ENCODE measurements at places on chromosomes 4 and X.
A peak's percentile ranks its signal among the peaks of the same experiment; 100 is the strongest.

- no peak for DNase-seq
Observed at GRCh38 chr4:140686796-140687195, 69.4 kb downstream of the TBC1D9 start.

GRCh38 chr4:153434190-153434589 lies 32.0 kb upstream of the TMEM131L start:
- DNase-seq = no peak

DNA sequence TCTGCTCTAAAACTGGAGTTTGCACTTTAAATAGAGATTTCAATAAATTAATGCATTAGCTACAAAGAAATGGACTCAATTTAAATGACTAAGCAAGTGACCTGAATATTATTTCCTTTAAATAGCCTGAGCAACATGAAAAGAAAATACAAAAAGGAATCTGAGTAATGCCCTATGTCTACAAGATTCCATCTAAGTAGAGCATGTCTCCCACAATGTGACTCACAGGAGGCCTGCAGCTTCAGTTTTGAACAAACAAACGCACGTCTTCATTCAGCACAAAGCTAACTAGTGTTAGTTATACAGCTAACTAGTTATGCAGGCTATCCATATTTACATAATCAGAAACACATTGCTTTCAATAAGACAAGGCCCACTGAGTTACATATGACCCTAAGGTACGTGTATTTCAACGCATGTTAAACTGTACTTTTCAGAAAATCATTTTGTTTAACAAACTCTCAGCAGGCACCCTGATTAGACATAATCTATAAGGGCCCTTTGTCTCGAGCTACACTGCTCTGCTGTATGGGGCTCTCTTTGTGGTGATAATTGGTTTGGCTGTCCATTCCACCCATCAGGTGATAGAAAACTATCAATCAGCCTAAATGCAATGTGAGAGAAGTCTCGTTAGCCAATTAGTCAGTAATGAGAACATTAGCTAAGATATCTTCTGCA lies 116.5 kb downstream of the MAML3 start:
- no peak for DNase-seq

GRCh38 chr4:150117094-150117493 lies 38.8 kb downstream of the DCLK2 start:
- DNase-seq = no peak

- DNase-seq = no peak
Observed at GRCh38 chrX:54397113-54397512, 39.3 kb upstream of the WNK3 start.

GRCh38 chrX:130592204-130592603 lies 190.4 kb downstream of the RBMX2 start:
- no peak for DNase-seq

DNA sequence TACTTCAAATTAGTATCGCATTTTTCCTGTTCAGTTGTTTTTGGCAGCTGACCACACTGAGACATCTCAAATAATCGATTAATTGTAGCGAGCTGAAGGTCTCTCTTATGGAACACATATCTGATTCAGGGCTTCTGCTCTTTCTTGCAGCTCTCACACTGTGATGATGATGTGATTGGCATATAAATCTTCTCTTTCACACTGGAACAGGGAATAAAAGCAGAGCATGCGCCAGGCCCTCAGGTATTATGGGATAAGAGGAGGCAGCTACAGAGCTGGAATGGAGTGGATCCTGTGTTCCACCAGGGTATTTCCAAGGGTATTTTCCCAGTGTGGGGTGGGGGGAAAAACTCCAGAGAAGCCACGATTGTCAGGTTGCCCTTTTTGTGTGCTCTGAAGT lies 265.4 kb upstream of the CASK start:
- no peak for DNase-seq

DNA sequence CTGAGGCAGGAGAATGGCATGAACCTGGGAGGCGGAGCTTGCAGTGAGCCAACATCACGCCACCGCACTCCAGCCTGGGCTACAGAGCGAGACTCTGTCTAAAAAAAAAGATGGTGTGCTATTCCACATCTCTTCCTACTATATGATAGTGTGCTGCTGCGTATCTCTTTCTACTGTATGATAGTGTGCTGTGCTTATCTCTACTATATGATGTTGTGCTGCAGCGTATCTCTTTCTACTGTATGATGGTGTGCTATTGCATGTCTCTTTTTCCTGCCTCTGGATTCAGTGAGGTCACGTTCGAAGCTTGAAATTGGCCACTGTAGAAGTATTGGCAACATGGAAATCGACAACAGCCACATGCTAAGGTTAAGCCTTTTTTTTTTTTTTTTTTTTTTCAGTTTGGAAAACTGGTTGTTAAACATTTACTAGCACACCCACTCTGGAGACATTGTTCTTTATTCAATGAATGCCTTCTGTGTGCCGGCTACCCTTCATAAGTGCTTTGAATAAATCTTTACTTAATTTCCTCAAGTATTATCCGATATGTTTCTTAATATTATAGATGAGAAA lies 31.0 kb downstream of the ARFIP1 start:
- DNase-seq = no peak

DNA sequence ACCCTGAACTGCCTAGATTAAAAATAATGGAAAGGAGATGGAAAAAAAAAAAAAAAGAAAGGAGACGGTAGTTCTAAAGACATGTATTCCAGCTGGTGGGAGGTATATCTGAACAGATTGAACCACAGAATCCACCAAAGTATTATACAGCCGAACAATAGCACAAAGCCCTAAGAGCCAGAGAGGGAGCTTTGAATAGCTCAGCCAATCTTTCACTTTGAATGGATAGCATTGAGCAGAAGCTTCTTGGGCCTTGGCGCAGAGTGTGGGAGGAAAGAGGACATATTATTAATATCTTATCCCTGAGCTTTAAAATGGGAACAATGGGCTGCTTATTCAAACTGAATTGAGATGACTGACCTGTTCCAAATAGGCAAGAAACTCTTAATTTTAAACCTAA lies 147.8 kb upstream of the PAQR3 start:
- no peak for DNase-seq

DNA sequence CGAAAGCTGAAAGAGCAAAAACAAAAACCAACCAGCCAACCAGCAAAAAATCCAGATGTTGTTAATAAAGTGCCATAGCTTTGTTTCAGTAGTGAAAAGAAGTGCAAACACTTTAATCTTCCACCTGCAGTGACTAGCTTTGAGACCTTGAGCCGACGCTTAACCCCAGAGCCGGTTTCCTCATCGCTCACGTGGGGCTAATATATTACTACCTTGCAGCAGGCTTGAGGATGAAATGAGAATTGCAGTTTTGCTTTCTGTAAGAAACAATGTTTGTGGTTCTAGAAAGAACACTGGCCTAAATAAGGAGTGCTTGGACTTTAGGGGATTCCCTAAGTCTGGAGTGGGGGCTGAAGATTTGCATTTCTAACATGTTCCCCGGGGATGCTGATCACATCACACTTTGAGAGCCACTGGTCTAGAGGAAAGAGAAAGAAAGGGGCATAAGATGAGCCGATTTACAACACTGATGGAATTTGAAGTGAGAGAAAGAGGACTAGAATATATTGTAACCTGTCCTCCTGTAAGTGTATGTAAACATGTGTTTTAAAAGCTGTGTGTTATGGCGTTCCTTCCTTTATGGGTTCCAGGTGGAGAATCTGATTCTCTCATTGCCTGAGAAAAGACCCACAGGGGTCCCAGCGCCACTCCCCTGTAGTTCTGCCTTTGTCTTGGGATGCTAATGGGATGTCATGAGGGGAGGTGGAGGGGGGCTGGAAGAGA lies 1.4 kb downstream of the FGF2 start:
- no peak for DNase-seq

GRCh38 chr4:109908731-109909130 lies 4.0 kb upstream of the EGF start:
- no peak for DNase-seq

DNA sequence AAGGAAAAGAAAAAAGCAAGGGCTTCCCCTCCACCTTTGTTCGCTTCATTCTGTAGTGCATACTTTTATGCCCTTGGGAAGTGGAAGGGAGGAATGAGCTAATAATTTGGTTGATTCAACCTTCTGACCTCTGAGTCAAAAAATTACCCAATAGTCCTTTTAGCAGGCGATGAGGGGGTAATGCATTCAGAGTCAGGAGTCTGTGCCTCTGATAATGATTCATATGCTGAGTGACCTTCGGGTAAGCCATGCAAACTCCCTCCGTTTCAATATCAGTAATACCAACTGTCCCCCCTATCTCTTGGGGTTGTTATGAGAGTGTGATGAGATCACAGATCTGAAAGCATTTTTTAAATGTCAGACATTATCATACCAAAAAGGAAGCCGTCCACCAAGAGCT lies 41.6 kb upstream of the ACSL4 start:
- no peak for DNase-seq

DNA sequence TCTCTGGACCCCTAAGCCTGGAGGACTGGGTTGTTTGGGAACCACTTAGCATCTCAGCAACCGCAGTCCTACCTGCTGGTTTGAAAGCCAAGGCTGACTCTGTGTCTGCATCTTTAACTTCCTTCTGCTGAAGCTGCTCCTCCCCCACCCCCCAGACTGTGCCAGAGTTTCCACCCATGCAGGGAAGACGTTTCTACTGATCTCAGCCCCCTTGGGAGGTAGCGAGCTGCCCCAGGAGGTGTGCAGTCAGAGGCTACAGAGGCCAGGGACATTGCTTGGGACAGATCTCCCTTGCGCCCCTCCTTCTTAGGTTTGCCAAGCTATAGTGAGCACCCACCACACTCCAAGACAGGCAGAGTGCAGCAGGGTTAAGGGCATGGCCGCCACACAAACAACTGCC lies 4.7 kb upstream of the FATE1 start:
- DNase-seq = no peak

GRCh38 chr4:3663791-3664190 lies 102.4 kb upstream of the ADRA2C start:
- no peak for DNase-seq

DNA sequence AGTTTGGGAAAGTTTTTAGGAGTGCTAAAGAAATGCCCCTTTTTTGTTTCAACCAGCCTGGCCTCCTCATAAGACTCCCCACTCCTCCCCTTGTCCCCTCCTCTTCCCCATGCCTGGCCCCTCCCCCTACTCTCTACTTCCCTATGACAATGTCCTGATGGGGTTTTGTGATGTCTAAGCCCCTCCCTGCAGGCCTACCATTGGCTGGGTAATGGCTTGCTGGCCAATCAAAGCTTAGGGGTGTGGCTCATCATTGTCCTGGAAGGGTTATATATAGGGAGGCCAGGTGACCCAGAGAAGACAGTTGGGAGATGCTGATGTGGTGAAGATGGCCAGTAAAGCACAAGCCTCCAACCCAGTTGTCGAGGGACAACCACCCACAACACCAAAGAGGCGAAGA lies 48.2 kb upstream of the PASD1 start:
- DNase-seq = no peak

DNA sequence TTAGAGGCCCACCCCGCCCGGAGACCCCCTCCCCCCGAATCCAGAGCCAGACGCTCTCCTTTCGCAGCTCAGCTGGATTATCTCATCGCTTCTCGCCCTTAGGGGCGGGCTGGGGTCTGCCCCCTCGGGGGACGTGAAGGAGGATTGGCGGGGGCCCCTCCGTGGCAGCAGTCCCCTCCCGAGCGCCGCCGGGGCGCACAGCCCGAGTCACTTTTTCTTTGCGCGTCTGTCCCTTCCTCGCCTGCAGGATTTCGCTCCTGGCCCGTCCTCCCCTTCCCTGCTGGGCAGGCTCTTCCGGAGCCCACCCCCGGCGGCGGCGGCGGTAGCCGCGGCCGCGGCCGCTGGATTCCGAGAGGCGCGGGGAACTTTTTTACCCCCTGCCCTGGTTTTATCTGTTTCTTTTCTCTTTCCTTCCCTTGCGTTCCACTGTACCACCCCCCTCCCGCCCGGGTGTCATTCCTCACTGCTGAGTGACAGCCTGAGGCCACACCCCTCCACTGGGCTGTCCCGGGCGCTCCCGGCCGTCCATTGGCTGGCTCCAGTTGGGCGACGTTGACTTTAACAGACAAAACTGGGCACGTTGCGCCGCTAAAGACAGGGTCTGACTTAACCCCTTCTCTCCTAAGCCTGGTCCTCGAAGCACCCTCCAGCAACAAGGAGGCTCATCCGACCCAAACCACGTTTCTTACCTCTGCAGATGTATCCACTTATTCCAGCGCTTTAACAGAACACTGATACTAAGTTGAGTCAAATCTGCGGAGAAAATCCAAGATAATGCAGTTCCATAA lies 492 bp upstream of the NKX3-2 start:
- DNase-seq = peak; percentile 74

- DNase-seq = no peak
Observed at GRCh38 chr4:71559957-71560571, 221.2 kb downstream of the SLC4A4 start.

DNA sequence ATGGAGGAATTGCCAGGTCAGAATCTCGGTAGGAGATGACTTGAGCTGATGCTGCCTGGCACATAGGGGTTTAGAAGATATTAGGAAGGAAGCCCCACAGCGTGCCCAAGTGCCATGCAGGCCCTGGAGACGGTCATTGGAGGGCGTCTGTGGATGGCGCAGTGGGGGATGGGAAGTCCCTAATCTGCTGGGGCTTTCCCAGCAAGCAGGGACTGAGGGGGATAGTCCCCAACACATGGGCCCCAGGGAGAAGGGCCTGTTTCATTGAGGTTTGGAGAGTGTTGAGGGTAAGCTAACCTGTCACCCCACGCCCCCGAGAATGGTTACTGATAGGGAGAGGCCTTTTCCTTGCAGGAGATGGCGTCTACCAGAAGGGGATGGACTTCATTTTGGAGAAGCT lies 7.8 kb downstream of the TAFAZZIN start:
- DNase-seq = no peak

DNA sequence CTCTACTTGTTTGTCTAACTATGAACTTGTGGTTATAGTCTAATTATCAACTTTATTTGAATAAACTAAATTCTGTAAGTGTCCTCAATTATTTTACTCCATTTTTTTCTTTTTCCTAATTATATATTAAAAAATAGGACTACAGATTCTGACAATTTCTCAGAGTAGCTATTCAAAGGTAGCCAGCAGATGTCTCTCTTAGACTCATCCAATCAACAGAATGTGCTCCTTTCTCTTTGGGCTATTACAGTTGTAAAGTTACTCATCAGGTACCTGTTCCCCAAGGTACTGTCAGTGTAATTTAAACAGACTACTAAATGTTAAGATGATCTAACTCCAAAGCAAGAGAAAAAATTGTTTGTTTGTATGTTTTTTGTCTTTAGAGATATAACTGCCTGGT lies 248.6 kb downstream of the PCDH18 start:
- DNase-seq = no peak

GRCh38 chr4:159035570-159035969 lies 67.3 kb upstream of the RAPGEF2 start:
- DNase-seq = no peak

DNA sequence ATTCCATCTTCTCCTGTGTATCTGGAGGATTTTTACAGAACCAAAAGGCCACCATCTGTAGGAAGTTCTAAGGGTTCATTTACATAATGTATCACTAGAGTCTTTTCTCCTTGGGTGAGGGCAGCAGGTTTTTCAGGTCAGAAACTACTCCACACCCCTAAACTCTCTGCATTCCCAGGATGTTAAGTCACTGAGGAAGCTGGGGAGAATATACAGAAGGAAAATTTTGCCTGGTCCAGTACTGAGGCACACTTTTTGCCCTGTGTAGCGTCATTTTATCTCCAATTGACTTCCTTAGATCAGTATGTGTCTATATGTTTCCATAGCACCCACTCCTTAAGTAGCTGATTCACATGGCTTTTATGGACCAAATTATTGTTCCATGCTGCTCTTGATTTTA lies 17.0 kb downstream of the XKRX start:
- no peak for DNase-seq

- DNase-seq = no peak
Observed at GRCh38 chrX:16559206-16559619, 90.7 kb upstream of the S100G start.

GRCh38 chr4:1984406-1985191 lies 24.2 kb downstream of the NELFA start:
- DNase-seq = no peak
